Nasal cavity respiratory epithelium epithelial cell of viscerocranial mucosa (primary cell): ENCODE measurements at places on chromosomes 12 and 14. TPM values are rescaled to one million over a fixed set of nuclear protein-coding genes. Genes with fewer than 3 reads are reported as not detected.

LRRC43 gene
- total RNA-seq, result under 0.01 and 0.28 TPM in 2 replicates

PTCSC3 gene
- total RNA-seq, result not detected in 2 replicates

C14orf93 gene
- total RNA-seq, result 7.7 and 8.2 TPM in 2 replicates

CCDC38 gene
- total RNA-seq, result under 0.01 TPM in 1 of 2 replicates, not detected in the other

KCTD10 gene
- total RNA-seq, result 27.7 and 47.8 TPM in 2 replicates

SYT1 gene
- 0.14 and 0.68 TPM in 2 replicates for total RNA-seq

AKAP3 gene
- 1.0 and 1.7 TPM in 2 replicates for total RNA-seq

KRT6C gene
- 171 and 249 TPM in 2 replicates for total RNA-seq

CAPZA3 gene
- not detected in 2 replicates for total RNA-seq

SYCP3 gene
- under 0.01 and 0.36 TPM in 2 replicates for total RNA-seq

GLI1 gene
- under 0.01 and 0.14 TPM in 2 replicates for total RNA-seq

HOXC11 gene
- total RNA-seq, result not detected in 2 replicates

STXBP6 gene
- under 0.01 TPM in 1 of 2 replicates, not detected in the other for total RNA-seq

TMEM30B gene
- total RNA-seq, result 14.7 and 28.3 TPM in 2 replicates

TRAFD1 gene
- total RNA-seq, result 37.1 and 40.0 TPM in 2 replicates
